ENCODE measurements at places on chromosomes 7 and 10.
A peak's percentile ranks its signal among the peaks of the same experiment; 100 is the strongest.

DNA sequence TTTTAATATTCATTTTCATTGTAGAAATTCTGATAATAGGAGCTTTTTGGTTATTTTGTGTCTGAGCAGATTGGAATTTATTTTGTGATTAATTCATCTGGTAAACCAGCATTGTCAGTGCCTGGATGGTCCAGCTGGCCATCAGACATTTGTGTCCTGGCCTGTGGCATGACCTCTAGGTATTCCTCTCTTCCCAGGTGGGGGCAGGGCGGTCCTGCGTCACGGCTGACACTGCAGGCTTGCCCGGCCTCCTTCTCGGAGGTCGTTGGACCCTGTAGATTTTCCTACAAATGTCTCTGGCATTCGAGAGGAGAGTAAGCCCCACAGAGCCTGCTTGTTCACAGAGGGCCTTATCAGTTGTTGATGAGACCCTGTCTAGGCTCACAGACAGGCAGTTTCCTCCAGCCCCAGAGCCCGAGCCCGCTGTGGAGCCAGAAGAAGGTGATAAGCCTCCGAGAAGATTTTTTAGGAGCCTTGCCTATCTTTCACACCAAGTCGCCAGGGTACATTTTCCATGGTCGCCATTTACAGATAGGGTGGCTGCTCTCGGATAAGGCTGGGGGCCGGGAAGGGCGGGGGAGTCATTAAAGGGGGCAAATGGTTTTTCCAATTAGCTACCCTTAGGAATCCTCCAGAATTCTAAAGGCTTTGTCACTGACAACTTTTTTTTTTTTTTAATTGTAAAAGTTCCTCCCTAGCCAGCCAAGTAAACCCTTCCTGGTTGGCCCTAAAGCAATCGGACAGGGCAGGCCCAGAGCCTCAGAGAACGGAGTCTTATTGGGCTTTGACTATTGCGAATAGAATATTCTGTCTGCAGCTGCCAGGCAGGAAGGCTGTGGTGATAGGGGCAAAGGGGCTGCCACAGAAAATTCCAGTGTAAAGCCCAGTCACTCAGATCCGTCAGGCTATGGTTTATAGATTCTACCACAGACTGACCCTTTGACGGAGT is 78.1 kb upstream of the TBX20 start:
- DNase-seq: no peak

DNA sequence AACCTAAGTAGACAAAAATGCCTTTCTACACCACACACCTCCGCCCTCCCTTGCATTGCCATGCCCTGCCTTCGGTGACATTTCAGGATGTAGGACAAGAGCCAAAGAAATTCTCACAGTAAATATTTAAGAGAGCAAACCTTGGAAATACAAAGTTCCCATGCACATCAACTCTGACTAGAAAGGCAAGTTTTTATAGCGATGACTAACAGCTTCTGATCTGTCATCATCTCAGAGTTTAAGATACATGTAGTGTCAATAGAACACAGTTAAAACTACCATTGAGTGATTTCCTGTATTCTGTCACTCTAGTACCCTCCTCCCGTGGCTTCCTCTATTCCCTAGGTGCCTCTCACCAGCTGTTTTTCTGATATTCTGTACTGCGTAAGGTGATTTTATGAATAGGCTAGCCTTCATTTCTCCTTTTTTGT is 20.7 kb downstream of the SLC16A9 start:
- DNase-seq: no peak

DNA sequence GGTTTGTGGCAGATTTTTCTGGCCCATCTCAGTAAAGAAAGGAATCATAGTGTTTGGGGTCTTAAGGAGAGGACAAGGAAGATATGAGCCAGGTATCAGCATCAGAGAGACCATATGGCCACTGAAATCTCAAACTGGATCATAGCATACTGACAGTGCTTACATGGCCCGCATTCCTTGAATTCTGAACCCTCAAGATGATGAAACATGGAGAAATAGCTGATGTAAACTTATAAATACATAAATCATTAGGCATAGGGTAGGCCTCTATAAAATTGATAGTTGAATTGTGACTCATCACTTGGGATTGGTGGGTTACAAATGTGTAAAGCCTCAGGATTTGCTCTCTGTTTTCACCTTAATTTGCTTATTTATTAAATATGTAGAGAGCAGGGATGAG is 688.5 kb downstream of the CNTNAP2 start:
- peak; percentile 12 for DNase-seq

GRCh38 chr10:126907423-126907970 is 2.3 kb downstream of the DOCK1 start:
- no peak for DNase-seq

GRCh38 chr10:7545261-7545660 is 121.5 kb downstream of the ITIH5 start:
- no peak for DNase-seq

Measured in fibroblast of skin of back (primary cell).